CD4-positive, alpha-beta memory T cell (primary cell): ENCODE measurements at places on chromosomes 1 and 21.

GRCh38 chr1:31239653-31240241 is at the start of gene NKAIN1:
NKAIN1 (minus strand) TSS chr1:31239887; CDS start chr1:31239547, 340 bp downstream.
- no peak for DNase-seq

DNA sequence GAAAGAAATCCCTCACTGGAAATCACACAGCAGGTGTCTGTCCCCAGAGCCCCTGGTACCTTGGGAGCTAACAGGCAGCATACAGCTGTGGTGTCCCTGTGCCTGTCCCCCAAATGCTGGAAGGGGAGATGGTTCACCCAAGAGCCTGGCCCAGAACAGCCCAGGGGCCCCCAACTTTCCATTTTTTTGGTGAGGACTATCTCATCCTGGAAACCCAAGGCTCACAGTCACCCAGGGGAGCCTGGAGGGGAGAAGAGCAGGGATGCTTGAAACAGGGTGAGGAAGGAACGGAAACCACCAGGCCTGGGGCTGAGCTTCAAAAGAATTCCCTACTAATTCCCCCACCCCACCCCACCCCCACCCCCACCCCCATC is 3.6 kb downstream of the SDC3 start:
- DNase-seq, result no peak

- no peak for DNase-seq
Measured at GRCh38 chr1:54965624-54966340, 14.6 kb upstream of the TMEM61 start.

- no peak for DNase-seq
Measured at GRCh38 chr1:145729666-145730436, 10.6 kb downstream of the CD160 start.

- no peak for DNase-seq
Measured at GRCh38 chr1:10188133-10188650, 22.2 kb upstream of the KIF1B start.

DNA sequence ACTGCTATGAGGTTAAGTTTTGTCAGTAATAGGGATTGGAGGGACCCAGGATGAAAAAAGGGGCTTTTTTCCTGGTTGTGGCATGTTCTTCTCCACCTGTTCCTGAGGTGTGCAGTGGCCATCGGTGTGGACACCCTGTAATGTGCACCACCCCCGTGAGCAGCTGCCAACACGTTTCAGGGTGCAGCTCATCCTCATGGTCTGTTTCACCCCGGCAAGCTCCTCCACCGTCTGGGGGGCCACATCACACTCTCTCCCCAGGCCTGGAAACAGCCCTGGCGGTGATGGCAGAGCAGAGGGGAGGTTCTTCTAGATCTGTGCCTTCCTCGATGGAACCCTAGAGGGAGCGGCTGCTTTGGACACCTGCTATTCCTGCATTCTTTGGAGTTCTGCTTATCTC is 435.4 kb downstream of the MATN1 start:
- no peak for DNase-seq

DNA sequence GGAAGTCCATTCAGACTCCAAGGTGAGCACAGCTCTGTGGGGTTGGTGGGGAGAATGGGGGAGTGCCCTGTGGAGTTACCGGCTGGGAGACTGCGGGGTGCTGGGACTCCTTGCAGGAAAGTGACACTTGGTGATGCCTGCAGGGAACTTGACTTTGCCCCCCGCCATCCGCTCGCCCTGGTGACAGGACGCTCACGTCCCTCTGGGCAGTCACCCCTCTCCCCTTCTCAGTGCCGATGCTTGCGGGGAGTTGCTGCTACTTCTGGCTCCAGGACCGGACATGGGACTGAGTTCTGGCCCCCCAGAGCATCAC is 209.5 kb upstream of the C1orf174 start:
- DNase-seq, result no peak

DNA sequence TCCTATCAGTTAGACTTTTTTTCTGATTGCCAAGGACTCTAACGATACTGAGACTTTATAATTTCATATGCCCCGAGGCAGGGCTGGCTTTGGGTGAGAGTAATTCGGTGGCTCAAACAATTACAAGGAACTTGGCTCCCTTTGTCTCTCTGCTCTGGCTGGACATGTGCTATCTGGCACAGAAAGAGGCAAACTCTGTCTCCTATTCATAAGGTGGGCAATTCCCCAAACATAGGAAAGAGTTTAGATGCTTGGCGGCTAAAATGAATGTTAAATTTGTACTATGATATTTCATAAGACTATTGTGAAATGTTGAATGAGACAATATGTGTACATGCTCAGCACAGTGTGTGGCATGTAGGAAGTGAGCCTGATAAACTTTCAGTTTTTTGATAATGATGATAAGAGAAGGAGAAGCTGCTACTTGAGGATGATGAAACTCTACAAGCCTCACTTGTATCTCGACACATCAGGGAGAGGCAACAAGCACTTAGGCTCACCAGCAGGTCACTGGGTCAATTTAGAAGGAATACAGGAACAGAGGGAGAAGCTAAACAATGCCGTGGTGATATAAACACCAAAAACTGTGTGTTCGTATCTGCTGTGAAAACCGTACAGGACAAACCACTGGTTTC is 12.6 kb upstream of the NTPCR start:
- no peak for DNase-seq

DNA sequence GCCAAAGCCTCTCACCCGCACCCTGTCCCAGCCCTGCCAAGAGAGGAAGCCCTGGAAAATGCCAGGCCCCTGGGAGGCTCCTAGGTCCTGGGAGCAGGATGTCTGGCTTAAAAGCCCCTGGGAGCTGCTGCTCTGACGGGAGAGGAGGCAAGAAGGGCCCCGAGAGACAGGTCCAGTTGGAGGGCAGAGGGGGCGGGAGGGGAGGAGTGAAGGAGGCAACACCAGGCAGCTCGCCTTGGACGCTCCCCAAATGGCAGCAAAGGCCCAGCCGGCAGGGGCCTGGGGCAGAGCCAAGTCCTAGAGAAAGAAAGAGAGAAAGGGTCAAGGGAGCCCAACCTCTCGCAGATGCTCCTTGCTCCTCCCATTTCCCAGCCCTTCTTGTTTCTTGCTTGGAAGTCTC is 6.8 kb downstream of the ETV3L start:
- no peak for DNase-seq

GRCh38 chr1:67618285-67619018 is 66.5 kb upstream of the GADD45A start:
- DNase-seq, result no peak
